ENCODE measurements at places on chromosomes 3 and 15.

- DNase-seq, result peak; percentile 61
Measured at GRCh38 chr15:66774001-66774814, 72.2 kb downstream of the SMAD6 start.

- peak; percentile 94 for DNase-seq
Measured at GRCh38 chr3:15269091-15269989, 63.0 kb downstream of the SH3BP5 start.

DNA sequence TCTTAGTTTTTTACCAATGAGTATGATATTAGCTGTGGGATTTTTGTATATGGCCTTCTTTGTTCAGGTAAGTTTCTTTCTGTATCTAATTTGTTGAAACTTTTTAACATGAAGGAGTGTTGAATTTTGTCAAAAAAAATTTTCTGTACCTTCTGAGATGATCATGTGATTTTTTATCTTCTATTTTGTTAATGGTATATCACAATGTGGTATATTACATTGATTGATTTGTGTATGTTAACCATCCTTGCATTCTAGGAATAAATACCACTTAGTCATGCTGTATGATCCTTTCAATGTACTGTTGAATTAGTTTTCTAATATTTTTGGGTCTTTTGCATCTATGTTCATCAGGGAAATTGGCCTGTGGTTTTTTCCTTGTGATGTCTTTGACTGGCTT lies 92.5 kb upstream of the MNS1 start:
- DNase-seq, result no peak

- no peak for DNase-seq
Measured at GRCh38 chr3:120396469-120396868, 47.3 kb upstream of the LRRC58 start.

DNA sequence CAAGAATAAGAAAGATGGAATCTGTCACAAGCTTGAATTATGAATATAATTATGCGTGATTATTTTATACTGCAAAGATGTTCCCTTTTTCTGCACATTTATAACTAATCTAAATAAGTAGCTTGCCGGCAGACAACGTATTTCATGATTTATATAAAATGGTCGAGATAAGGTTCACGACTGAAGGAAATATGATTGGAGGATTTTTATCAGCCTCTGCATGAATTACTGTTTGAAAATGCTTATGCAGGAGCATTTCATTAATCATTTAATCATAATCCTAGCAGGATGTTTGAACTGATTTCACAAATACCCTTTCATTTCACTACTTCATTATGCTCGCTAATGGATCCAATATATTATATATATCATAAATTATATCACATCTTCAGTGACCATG lies 580.0 kb downstream of the FOXP1 start:
- DNase-seq, result no peak

- DNase-seq, result no peak
Measured at GRCh38 chr15:47674586-47675232, 42.6 kb upstream of the SEMA6D start.

Data from HCEC 1CT (cell line).